ENCODE measurements at places on chromosomes 11 and 22.

DNA sequence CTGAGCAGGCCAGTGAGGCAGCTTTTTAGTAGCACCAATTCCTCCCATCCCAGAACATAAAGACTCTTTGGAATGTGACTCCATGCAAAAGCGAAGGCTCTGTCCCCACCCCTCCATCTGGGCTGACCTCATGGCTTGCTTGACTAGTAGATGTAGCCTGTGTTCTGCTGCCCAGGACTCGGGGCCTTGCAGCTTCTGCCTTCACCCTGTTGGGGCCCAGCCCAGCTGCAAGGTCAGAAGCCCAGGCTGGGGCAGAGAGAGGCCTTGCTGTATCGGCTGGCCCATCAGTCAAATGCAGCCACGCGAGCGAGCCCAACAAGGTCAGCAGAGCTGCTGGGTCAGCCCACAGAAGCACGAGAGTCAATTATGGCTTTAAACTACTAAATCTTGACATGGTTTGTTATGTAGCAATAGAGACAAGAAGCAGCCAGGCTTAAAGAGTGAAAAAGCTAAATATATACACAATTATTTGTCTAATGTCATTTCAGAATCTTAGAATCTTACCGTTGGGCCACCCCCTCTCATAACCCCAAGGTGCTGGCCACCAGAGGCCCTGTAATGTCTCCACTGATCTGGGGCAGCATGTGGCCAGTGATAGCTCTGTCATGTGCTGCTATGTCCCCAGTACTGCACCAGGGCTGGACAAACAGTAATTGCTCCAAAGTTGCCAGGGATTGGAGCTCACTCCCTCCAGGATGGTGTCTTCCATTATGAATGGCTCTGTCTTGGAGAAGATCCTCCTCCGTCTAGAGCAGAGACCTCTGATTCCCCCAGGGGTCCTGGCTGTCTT lies 10.4 kb upstream of the WNT11 start:
- DNase-seq = no peak

DNA sequence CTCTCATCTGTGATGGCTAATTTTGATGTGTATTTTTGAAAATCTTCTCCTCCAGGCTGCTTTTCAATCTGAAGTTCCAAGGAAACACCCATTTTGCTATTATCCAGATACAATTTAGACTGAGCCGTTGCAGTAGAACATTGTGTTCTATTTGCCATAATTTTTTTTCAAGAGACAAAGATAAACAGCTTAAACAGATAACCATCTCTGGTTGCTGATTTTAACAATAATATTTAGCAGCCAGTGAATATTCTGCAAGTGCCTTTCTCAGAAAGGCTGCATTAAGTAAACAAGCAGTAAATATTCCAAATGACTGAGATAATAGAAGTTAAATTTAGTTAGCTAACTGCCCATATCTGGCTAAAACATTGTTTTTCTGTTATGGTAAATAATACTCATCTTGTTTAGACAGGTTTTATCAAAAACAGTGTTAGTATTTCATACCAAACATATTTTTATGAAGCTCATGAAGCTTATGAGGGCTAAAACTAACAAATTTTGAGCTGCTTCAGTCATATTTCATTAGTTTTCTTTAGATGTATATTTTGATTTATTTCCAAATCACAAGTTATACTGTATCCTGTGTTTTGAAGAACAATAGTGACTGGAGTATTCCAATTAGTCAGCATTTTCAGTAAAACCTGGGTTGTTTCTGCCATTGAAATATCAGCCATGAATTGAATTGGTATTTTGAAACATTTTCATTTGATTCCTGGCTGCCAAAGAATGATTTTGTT lies 206.7 kb downstream of the SBF2 start:
- peak; percentile 57 for DNase-seq

GRCh38 chr11:57407010-57407920 lies 16.8 kb upstream of the PRG2 start:
- no peak for DNase-seq

DNA sequence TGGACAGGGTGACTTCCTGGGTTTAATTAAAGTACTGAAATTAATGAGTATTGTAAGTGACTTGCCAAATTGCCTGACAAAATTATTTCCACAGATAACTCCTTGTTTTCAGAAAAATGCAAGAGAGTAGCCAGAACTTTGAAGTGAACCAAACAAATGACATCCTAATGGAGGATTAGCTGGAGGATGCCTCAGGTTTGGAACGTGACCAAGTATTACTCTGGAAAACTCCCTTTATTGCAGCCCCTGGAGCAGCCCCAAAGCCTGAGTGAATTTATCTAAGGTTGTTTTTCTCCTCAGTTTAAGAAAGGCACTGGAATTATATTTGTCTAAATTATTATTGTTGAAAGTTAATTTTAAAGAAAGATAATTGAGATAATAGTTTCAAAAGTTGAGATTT lies 343.6 kb upstream of the MTNR1B start:
- no peak for DNase-seq

GRCh38 chr22:27823221-27823620 lies 21.7 kb upstream of the MN1 start:
- no peak for DNase-seq

- peak; percentile 62 for DNase-seq
Measured at GRCh38 chr11:66883016-66883965, 26.4 kb downstream of the LRFN4 start.

DNA sequence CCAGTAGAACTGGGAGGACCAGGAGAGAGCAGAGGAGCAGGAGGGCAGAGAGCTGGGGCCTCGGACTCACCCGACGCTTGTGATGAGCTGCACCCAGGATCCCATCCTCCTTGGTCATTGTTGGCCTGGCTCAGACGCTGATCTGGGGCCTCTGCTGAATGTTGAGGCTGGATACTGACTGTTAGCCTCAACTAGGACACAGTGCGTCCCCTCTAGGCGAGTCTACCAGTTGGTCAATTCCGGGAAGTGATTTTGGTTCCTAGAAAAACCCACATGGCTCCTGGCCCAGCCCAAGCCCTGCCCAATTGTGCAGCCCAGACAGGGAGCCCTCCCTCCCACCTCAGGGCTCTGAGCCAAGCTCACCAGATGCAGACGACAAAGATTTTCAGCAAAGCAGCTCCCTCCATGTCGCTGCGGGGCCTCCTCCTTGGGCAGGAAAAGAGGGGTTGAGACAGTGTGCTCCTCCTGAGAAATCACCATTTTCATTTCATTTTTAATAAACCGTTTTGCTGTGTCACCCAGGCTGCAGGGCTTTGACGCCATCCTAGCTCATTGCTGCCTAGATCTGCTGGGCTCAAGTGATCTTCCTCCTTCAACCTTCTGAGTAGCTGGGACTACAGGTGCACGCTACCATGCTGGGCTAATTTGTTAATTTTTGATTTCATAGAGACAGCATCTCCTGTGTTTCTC lies at the start of gene APOL4:
APOL4 (minus strand) TSS at position 180 of the 690 bp plus-strand sequence; CDS start at position 105, 75 bp downstream.
- no peak for DNase-seq

GRCh38 chr11:85089654-85090053 lies 537.5 kb downstream of the DLG2 start:
- DNase-seq = no peak

- no peak for DNase-seq
Measured at GRCh38 chr11:96865020-96865419, 475.2 kb downstream of the JRKL start.

DNA sequence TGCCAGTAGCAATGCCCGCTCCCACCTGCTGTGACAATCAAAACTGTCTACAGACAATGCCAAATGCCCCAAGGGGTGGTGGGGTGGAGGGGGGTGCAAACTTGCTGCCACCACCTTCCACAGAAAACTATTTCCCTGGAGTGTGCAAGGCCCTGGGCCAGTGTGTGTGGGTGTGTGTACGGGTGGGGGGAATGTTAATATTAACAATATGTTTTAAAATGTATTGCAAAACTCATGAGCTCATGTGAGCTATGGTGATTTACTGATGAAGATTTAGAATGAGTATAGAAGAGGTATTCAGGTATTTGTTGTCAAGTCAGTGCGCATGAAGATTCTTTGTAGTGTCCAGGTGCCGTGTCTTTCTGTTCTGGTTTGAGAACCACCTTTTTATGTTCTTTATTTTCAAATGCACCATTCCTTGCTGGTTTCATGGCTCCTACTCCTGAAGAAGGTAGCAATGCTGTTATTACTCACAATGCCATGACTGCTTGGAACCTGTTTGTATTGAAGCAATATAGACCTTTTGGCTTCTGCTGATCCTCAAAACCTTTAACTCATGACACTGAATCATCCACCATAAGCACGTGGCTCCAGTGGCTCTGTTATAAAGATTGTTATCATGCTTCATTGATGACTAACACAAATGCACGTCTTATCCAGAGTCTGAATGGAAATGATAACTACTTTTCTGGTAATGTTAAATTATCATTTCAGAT lies 29.9 kb upstream of the AQP11 start:
- DNase-seq = no peak

DNA sequence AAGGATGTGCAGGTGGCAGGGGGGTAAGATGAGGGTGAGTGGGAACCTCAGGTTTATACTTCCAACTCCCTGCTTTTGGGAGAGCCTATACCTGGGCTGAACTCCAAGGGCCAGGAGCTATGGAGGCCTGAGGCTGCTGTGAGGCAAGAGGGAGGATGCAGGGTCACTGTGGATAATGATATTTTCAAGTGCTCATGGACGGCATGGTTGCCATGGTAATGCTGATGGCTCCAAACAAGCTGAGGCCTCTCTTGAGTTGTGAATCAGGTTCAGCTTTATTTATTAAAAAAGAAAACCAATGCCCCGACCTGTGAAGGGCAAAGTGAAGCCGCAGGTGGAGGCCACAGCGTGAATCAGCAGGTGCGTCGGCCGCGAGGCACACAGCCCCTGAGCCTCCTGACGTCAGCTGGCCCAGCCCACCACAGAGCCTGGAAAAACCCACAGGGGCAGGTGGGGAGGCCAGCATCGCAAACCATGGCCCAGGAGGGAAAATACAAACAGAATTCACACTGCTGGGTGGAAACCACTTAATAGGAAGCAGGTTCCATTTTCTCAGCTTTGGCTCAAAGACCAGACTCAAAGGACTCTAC lies 17.4 kb upstream of the CREB3L1 start:
- DNase-seq = no peak

DNA sequence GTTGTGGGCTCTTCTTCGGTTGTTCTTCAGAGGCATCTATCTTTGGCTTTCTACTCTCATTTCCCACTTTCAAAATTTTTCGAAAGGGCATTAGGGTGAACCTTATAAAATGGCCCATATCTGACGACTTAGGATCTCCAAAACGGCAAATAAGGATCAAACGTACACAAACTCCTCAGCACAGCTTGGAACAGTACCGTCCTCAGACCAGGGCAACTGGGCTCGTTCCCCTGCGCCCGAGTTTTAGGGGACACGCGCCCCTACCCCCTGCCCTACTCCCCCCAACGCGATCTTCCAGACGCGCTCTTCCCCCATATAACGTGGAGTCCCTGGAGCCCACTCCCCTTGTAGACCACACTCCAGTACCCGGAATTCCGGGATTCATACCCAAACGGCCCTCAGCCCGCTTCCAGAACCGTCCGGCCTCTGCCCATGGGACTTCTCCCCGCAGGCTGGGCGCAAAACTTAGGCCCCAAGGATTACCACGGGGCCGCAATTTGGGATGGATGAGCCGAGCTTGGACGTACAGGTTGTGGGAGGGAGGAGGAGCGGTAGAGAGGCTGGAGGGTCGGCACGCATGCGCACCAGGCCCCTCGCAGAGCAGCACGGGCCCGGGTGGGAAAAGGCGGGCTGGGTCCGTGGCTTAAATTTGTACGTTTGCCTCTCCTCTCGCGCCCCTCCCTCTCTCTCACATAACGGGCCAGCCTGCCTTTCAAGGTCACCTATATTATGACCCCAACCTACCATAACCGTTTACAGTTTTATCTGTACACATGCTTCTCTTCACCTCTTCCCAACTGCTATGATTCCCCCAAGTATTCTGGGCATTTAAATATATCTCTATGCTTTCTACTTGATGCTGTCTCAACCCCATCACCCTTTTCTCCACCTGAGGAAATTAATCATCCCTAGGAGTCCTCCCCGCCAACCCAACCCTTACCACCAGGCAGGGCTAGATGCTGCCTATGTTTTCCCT lies 3.4 kb downstream of the CCDC89 start:
- DNase-seq = peak; percentile 89

GRCh38 chr11:7977232-7977917 lies 9.8 kb upstream of the EIF3F start:
- no peak for DNase-seq

DNA sequence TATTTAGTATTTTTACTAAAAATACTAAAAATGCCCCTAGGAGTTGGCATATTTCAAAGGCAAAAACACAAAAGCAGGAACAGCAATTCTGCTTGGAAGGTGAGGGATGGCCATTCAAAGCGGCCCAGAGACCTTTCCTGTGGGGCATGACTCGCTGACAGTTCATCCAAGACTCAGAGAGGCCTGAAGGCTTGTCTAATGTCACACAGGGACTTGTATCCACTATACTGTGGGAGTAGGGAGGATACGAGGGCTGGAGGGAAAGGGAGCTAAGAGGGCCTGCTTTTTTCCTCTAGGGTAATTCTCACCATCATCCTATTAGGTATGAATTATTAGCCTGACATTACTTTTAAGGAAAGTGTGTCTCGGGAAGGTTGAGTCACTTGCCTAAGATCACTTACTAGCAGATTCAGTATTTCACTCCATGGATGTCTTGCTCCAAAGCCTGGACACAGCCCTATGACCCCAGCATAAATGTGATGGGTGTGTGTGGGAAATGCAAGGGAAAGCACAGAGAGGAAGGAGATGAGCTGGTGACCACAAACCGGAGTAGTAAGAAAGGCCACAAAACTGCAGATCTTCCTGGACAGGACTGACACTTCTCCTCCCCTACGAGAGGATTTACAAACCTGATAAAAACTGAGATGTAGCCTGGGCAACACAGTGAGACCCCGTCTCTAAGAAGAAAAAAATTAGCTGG lies 16.7 kb upstream of the UCP3 start:
- no peak for DNase-seq

GRCh38 chr11:4195909-4196308 lies 101.3 kb downstream of the RRM1 start:
- no peak for DNase-seq

- peak; percentile 20 for DNase-seq
Measured at GRCh38 chr11:129695571-129696308, 119.9 kb upstream of the TMEM45B start.

- DNase-seq = no peak
Measured at GRCh38 chr22:32801537-32802236, at the start of gene TIMP3. Gene TIMP3, plus strand, starts transcription at chr22:32801705. Its CDS starts 297 bp downstream, at chr22:32802002.

GRCh38 chr11:106986261-106986660 lies 32.0 kb downstream of the GUCY1A2 start:
- DNase-seq = no peak

- DNase-seq = no peak
Measured at GRCh38 chr11:28798286-28798685, 690.1 kb downstream of the METTL15 start.

DNA sequence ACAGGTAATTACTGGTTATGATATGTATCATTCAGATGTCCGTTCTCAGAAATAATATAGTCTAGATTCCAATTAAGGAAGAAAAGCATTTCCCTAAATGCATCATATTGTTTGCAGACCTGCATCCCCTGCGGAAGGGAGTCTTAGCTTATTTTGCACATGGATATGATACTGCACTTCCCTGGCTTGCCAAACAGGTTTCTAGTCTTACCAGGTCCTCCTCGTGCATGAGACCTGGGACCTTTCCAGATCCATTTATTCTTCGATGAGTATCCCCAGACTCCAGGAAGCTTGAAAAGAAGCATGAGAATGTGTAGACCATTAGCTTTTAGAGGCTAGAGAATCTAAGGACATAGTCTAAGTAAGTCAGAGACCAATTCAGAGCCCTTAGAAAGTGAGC lies 30.6 kb downstream of the CYB5R2 start:
- DNase-seq = no peak

All from SK-N-DZ (cell line).